ENCODE measurements at places on chromosomes 2 and 18.

DNA sequence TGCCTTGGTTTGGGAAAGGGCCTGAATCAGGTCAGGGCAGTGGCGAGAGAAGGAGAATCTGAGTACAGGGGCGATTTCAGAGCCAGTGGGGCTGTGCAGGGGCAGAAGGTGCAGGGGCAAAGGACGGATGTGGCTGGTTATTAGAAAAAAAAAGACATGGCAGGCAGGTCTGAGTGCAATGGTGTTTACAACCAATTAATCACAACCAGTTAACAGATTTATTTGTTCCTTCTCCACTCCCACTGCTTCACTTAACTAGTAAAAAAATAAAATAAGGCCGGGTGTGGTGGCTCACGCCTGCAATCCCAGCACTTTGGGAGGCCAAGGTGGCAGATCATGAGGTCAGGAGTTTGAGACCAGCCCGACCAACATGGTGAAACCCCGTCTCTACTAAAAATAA, 5.5 kb downstream of the TNFRSF11A start:
- ATAC-seq: no peak

DNA sequence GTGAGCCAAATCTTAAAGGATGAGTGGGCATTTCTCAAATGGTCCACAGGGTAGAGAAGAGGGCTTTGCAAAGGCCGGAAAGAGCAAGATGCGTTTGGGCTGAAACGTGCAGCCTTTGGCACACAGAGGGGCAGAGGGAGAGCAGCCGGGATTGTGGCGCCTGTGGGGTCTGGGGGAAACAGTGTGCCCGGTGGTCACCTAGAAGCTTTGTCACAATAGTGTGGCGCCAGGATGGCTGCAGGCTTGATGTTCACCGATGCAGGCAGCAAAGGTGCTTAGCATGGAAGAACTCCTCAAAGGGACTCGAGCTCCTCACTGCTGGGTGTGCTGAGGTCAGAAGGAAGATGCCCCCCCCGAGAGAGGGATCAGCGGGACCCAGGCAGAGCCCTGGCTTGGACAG, 23.8 kb downstream of the TPO start:
- no peak for ATAC-seq

GRCh38 chr2:174729797-174730697, 34.2 kb downstream of the CHRNA1 start:
- ATAC-seq: peak; percentile 56

- ATAC-seq: no peak
These were observed 255.1 kb upstream of the TMEM200C start for GRCh38 chr18:6150430-6150829.

GRCh38 chr2:72954376-72955227, 37.3 kb downstream of the EMX1 start:
- no peak for ATAC-seq
